K562 (cell line): ENCODE measurements at places on chromosomes 3 and 15.

- no peak for DNase-seq
These were observed 22.0 kb downstream of the NEO1 start for GRCh38 chr15:73074241-73074640.

GRCh38 chr3:101042996-101043686 lies 49.9 kb upstream of the ABI3BP start:
- no peak for DNase-seq

- no peak for DNase-seq
These were observed 8.2 kb downstream of the XYLB start for GRCh38 chr3:38354588-38355330.

DNA sequence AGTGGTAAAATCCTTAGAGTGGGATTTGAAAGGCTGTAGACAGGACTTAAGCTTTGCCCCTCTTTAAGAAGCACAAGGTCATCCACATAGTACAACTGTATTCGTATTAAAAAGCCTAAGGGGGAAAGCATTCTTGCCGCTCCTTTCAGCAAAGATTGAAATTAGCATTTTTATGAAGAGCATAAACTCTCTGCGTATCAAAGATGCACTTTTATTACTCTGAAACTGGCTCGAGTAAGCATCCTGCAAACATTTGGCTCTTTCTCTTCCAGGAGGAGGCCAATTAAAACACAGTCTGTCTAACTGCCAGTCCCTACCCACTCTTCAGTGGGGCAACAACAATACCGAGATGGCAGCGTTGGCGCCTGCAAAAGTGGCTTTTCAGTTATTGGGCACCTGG lies 192.5 kb upstream of the TPRG1 start:
- DNase-seq = no peak

DNA sequence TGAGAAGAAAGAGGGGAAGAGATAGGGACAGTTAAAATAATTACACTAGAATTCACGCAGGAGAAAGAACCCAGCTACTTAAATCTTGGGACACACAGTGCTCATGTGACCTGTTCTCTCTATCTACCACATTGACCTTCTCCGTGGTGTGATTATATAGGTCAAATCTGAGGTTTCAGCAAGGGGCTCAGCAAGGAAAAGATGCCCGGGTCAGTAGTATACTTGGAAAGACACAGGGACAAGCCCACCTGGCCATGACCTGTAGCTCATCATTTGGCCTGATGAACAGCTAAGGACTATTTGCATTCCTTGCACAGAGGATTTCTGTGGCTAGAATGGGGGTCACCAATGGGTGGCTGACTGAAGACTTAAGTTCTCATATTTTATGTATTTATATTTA lies 71.9 kb downstream of the SSR3 start:
- no peak for DNase-seq

DNA sequence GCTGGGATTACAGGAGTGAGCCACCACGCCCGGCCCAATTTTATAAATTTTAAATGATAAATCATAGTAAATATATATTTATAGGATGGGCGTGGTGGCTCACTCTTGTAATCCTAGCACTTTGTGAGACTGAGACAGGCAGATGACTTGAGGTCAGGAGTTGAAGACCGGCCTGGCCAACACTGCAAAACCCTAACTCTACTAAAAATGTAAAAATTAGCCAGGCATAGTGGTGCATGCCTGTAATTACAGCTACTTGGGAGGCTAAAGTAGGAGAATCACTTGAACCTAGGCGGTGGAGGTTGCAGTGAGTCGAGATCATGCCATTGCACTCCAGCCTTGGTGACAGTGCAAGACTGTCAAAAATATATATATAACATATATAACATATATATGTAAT lies 26.4 kb downstream of the MFN1 start:
- no peak for DNase-seq

DNA sequence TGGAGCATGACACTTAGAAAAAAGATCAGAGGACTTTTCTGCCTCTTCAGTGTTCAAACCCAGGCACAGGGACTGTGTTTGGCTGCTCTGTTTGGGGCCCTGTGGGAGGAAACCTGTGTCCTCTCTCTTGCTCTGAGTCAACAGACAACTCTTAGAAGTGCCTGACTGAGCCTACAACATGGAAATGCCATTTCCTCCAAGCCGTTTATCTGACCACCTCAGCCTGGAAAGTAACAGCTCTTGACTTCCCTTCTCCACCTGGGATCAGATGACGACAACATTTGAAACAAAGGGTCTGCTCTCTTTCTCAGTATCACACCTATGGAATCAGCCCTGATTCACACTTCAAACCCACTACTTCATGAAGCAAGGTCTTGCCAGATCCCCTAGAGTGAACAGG lies 91.3 kb upstream of the CTDSPL start:
- DNase-seq = no peak

- DNase-seq = no peak
These were observed 89.4 kb upstream of the FEZF2 start for GRCh38 chr3:62462788-62463187.

GRCh38 chr15:45821390-45821789 lies 186.6 kb downstream of the SQOR start:
- DNase-seq = no peak

GRCh38 chr3:153084431-153084830 lies 77.6 kb upstream of the RAP2B start:
- DNase-seq = no peak

GRCh38 chr15:85964471-85964870 lies 115.2 kb upstream of the AGBL1 start:
- DNase-seq = no peak

DNA sequence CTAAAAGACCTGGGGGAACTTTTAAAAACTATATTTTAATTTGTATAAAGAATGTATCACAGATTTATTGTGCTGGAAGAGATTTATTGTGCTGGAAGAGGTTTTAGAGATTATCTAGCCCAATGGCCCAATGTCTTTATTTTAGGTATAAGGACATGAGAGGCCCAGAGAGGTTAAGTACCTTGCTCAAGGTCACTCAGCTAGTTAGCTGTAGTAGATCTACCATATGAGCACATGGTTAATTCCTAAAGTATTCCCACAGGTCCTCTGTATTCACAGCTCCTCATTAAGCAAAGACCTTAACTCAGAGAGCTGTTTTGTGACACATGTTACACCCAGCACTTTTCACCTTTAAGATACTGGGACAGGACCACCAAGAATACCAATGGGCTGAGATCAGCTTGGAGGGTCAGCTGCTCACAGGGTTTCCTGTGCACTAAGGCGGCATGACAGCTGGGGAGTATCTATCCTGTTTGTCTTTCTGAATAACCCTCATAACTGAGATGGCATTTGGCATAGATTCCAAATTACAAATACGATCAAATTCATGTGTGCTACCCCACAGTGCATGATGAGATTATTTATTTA lies 143.1 kb upstream of the TBL1XR1 start:
- no peak for DNase-seq

DNA sequence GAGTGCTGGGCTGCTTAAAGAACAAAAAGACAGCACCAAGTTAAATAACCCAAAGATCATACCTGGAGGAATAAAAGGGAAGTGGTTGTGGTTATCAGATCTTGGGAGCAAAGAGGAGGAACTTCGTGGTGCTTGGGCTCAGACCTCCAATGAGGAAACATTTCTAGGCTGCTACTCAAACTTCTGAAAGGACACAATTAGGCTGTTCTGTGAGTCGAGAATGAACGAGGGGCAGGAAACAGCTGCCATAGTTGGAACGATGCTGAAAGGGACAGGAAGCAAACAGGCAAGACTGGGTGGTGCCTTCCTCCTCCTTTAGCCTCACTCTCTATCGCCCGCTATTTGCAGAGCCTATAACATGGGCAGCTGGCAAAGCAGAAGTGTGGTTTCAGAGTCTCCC lies 276.3 kb upstream of the ARRDC4 start:
- DNase-seq = no peak

DNA sequence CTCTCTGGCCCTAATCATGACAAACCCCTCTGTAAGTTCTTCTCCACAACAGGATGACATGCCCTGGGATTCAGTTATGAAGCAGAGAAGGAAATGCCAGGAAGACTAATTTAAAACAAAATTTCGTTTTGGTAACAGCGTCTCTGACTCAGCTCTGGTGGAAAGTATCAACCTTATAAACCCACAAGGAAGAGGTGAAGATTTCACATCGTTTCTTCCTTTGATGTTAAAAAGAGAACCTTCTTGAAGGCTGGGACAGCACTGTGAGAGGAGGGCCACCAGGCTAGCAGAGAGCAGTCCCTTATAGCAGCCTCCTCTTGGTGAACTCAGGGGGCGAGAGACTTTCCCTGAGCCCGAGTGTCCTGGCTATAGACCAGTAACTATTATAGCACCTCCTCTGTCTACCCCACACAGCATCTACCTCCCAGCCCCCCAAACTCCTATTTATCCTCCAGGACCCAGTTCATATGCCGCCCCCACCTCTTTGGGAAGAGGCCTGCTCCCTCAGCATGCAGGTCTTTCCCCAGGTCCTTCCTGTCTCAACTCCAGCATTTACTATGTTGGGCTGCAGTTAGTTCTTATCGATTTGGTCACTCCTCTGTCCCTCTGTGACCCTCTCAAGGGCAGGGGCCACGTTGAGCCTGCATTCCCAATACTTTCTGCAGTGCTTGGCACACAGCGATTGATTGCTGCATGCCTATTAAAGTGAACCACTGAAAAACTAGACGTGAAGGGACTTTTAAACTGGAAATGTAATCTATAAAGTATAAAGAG lies 321.5 kb upstream of the ICE2 start:
- DNase-seq = no peak

DNA sequence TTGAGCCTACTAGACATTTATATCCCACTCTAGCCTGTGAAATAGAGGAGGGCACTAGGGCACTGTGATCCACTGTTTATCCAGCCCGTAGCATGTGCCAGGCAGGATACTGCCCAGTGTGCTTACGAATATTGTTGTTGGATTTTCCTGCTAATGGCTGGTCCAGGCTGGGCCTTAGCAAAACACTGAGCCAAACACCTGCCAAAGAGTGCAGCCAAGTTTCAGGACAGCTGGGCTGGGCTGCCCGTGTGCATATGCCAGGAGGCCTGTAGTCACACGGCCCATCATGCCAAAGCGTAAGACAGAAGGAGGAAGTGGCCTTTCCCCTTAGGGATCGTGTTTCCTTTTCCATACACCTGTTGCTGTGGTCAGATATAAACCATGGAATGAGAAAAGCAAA lies 54.5 kb upstream of the ABHD10 start:
- no peak for DNase-seq
